Liver (tissue), 10 donors: ENCODE measurements at places on chromosomes 2 and 18.
A peak's percentile ranks its signal among the peaks of the same experiment; 100 is the strongest.

- no peak for DNase-seq
Observed at GRCh38 chr2:168120310-168120709, 127.1 kb downstream of the STK39 start.

- DNase-seq, result peak; percentile 10
Observed at GRCh38 chr18:13539050-13539449, 187.3 kb downstream of the FAM210A start.

GRCh38 chr2:234839285-234839684 lies 112.5 kb upstream of the SH3BP4 start:
- DNase-seq, result no peak

GRCh38 chr18:44325903-44326635 lies 354.6 kb upstream of the SETBP1 start:
- peak; percentile 44 for DNase-seq

DNA sequence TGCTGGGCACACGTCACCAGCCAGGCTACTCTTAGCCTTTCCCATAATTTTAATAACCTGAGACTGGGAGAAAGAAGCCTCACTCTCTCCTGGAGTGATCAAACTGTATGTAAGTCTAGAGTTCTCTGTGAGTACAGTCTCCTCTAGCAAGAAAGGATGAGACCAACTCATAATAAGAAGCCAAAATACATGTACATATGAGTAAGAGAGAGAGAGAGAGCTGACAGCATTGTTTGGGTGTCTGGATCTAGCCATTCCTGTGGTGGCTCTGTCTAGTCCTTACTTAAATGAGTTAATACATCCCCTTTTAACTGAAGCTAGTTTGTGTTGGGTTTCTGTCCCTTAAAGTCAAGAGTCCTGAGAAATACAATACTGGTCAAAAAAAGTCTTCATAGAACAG lies 26.0 kb upstream of the ANXA4 start:
- DNase-seq, result no peak

DNA sequence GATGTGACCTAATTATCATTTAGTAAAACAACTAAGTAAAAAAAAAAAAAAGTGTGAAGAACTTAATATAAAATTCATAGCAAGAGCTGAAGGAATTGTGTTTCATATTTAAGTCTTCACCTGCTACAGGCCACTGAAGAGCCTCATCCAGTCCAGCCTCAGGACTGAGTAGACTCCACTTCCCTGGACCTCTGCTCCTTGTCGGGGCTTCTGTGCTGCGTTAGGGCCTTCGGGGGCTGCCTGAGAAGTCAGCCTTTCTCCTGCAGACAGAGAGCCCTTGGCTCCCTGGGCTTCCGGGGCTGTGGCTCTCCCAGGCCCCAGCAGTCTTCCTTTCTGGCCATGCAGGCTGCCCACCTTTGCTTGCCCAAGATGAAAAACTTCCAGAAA lies 95.5 kb downstream of the MTCL1 start:
- no peak for DNase-seq

- DNase-seq, result no peak
Observed at GRCh38 chr2:72745679-72746368, 80.0 kb downstream of the EXOC6B start.

DNA sequence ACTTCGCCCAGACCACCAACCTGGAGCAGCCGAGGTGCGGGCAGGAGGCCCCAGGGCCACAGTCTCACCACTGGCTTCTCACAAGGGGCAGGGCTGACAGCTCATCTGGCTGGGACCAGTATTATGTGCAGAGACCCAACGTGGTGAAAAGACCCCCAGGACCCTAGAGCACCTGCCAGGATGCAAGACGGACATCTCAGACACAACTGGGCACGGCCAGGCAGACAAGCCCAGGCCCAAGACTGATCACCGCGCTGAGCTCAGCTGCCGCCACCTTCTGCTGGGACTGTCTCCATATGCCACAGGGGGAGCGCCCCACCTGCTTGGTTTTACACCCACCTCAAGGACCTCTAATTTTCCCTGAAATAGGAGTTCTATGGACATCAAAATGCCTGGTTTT lies 23.2 kb downstream of the HDAC4 start:
- DNase-seq, result no peak

DNA sequence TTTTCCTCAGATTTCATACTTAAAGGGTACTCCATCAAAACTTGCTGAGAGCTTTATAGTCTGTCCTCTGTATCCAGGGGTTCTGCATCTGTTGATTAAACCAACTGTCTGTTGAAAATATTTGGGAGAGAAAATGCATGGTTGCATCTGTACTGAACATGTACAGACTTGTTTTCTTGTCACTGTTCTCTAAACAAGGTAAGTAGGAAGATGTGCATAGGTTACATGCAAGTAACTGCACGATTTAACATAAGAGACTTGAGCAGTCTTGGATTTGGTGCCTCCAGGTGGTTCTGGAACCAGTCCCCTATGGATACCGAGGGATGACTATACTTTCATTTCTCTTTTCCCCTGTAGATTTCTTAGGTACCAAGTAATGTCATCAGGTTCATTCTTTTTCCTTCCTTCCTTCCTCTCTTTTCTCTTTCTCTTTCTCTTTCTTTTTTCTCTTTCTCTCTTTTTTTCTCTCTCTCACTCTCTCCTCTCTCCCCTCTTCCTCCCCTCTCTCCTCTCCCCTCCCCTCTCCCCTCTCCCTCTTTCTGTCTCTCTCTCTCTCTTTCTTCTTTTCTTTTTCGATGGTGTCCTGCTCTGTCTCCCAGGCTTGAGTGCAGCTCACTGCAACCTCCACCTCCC lies 23.2 kb downstream of the ADNP2 start:
- DNase-seq, result no peak

DNA sequence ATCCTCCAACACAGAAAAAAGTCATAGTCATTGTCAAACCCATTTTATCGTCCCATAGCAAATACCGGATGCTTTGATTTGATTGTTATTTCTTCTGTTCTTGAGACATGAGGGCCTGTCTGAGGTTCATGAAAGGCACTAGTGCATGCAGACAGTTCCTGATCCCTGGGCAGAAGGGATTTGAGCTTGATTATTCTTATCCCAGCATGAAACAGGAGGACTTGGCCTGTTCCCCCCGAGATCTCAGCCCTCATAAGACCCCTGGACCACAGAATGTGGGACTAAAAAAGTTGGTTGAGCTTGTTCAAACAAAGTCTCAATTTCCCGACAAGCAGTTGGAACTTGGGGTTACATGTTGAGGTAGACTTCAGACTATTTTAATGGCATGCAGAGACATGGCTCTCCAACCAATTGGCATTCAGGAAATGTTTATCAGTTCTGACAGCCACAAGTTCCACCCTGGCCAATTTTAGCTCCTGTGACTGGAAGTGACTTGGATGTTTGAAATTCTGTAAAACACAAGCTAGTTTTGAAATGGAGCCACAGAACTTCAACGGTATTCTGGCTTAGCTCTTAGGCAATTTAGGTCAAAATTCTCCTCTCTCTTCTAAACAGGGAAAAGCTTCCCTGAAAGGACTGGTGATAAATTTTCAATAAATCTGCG lies 366.9 kb upstream of the SLC14A2 start:
- no peak for DNase-seq

DNA sequence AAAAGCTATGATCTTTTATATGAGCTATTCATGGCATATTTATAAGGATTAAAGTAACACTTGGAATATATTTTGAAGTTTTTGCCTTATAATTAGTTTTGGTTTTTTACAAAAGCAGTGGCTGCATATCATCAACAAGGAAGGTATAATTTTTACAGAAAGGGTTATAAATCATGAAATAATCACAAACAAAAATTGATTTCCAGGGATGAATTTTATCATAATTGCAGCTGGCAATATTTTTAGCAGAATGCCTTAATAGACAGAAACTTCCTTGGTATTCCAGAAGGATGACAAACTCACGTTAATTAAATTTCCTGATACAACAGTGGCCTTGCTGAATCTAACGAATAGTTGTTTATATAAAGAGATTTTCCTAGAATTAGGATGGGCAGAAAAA lies 260.5 kb upstream of the SLC39A10 start:
- DNase-seq, result no peak

GRCh38 chr2:67448648-67449047 lies 51.5 kb downstream of the ETAA1 start:
- DNase-seq, result no peak

GRCh38 chr2:223811757-223812156 lies 25.6 kb downstream of the AP1S3 start:
- DNase-seq, result no peak

DNA sequence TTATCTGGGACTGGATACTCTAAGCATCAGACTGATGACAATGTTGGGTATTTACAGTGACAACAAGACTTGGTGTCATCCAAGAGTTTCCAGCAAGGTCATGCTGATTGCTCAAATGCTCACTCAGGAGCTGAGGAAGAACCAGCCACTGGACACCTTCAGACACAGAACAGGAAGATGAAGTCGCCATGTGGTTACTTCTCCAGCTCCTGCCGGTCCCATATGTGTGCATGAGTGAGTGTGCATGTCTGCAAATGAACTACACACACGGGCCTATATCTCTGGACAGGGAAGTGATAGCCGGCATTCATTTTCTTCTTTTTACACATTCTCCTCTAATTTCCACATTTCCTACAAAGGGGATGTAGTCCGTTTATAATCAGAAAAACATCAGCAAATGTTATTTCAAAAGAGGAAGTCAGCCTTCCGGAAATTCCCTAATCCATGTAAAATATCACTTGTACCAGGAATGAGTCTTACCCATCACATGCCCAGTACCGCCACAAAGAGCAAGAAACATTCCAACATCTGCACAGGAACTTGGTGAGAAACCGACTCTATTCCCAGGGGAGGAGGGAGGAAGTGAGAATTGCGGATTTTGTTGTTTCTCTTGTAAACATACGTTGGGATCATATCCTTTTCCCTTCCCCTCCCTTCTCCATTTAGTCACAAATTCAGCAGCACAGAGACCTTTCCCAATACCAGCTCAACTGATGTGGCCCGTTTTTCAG lies 10.8 kb downstream of the RFX8 start:
- DNase-seq, result no peak

GRCh38 chr2:54867457-54867856 lies 144.0 kb downstream of the EML6 start:
- DNase-seq, result no peak

- no peak for DNase-seq
Observed at GRCh38 chr2:208025814-208026184, 472 bp upstream of the PLEKHM3 start.

DNA sequence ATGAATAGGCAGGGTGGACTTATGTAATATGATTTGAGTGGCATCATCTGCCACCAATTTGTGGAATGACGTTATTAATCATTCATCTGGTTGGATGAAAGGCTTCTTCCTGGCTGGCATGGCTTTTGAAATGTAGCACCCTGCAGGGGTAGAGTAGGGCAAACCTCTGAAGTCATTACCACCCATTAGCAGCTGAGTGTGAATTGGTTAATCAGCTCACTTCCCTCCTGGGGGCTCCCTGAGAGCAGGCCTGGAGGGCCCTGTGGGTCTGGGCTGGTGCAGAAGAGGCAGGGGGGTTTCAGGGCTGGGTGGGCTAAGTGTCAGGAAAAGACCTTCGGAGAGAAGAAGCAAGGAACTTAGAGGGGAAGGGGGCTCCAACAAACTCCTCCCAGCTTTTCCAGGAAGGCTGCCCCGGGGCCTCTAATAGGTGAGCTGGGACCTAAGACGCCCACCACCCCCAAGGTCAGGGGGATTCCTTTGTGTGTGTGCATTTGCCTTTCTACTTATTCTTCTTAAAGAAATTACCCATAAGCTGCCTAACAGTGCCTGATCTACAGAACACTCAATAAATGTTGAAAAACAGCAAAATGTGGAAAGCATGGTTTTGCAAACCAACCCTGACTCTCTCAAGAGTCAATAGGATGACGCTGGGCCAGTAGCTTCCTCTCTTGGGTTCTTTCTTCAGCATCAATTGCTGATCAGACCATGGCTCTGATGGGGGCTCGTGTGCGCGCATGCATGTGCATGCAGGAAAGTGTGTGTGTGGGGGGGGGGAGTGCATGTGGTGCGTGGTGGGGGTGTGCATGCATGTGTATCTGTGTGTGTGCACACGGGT lies 49.7 kb upstream of the ZNF516 start:
- no peak for DNase-seq

DNA sequence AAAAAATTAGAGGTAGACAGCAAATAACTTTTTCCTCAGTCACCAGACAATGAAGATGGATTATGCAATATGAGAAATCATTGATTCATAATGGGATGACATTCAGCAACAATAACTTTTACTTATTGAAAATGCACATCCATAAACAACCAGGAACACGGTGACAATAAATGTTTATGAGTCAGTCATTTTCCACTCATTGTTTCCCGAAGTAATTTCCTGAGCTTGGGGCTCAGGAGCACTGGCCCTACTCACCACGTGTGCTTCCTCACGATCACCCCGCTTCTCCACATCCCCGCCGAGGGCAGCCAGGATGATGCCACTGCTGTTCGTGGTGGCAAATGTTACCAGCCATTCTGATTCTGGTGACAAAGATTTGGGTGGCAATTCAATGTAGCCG lies 156.3 kb downstream of the LAMA1 start:
- DNase-seq, result no peak

- no peak for DNase-seq
Observed at GRCh38 chr2:65291216-65292105, 63.8 kb downstream of the ACTR2 start.

DNA sequence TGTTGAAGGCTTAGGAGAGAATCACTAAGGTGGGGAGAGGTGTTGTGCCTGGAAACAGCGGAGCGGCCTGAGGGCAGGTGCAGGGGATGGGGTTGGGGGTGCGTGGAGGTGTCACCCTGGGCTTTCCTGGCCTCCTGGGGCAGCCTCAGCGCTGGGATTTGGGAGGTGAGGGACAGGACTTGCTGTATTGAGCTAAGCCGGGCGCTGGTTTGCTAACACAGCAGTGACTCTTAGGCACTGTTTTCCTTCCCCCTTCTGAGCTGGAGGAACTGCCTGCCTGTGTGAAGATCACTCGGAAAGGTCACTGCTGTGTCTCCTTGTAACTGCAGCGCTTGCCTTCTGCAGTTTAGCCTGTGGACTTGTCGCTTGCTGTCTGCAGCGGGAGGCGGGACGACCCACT lies 21.2 kb downstream of the PRELID3A start:
- DNase-seq, result no peak

DNA sequence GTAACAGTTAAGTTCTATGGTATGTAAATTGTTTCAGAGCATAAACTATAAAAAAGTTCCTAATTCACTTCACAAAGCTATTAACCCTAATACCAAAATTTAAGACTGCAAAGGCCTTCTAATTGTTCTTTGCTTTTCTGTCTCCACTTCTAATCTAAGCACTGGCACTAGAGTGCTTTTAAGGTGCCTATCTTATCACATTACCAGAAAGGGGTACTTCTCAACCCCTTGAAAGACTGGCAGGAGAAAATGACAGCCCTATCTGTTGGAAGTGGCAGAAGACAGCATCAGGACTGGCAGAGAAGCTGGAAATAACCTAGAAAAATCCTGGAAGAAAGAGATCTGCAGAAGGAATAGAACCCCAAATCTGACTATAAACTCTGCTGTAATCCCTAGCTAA lies 10.3 kb downstream of the CNRIP1 start:
- DNase-seq, result no peak

GRCh38 chr18:51563396-51563795 lies 365.9 kb upstream of the MEX3C start:
- no peak for DNase-seq

DNA sequence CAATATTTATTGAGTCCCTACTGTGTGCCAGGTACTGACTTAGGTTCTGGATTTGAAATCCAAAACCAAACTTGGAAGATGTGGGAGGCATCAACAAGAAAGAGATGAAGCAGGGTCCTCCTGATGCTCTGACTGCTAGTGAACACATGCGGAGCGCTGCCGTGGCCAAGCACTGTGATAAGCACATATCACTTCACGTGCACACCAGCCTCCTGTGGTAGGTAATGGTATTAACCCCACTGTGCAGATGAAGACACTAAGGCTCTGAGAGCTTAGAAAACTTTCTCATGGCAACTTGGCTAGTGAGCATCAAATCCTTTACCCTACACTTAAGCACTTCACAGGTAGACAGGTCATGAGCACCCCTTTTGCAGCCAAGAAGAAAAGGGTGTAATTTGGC lies 216.1 kb downstream of the HAUS1 start:
- DNase-seq, result no peak
